ENCODE measurements at places on chromosomes 1 and 21.

DNA sequence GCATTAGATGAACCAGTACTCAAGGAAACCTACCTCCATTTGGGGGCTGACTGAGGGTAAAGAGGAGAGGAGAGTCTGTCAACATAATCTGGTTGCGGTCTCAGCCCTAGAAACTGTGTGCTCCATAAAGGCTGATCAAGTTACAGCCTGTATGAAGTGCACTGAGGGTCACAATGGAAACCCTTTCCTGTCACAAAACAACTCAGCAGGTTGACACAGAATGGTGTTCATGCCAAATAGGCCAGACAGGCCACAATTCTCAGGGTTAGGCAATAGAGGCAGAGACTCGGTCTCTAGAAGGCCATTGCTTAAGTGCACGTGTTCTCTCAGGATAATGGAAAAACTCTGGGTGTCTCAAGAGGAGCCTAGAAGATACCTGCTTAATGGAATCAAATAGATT is 4.1 kb upstream of the ANKRD35 start:
- no peak for DNase-seq

DNA sequence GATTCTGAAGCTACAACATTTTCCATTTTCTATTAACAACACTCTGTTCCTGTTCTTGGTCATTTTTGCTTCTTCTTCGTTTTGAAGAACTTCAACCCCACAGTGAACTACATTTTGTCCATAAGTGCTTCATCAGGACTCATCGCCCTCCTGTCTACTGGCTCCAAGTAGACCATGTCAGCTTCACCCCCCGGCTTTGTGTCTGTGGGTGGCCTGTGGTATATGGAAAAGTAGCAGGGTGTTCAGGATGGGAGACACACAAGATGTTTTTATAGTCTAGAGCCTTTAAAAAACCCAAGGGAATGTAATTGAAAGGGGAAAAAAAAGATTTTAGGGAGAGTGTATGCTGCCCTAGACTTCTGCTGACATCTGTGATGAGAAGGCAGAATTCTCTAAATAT is 46.1 kb downstream of the GIPC2 start:
- no peak for DNase-seq

DNA sequence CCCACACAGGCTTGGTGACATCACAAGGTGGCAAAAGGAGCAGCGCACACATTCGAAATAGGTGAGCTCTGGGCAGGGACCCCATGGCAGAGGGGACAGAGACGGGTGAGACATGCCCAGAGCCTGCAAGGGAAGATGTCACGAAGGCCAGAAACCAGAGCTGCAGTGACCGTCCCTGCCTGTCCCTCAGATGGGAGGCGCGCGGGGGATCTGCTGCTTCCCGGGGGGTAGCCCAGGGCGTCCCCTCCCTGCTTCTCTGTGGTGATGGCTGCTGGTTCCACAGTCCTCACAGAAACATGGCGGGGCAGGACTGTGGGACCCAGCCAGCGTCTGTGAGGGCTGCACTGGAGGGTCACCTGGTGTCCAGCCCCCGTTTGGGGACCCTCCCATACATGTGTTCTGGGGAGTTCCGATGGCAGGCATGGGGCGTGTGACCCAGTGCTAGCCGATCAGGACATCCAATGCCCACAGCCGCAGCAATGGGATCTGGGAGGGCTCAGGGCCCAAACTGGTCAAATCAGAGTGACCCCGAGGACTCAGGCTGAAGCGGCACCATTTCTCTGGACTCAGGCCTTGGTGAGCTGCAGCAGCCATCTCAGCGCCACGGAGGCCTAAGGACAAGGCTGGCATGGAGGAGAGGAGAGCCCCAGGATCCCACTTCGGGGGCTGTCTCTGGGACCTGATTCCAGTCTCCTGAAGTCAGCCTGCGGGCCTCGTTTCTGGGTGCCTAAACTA is 20.7 kb upstream of the SPSB1 start:
- no peak for DNase-seq

DNA sequence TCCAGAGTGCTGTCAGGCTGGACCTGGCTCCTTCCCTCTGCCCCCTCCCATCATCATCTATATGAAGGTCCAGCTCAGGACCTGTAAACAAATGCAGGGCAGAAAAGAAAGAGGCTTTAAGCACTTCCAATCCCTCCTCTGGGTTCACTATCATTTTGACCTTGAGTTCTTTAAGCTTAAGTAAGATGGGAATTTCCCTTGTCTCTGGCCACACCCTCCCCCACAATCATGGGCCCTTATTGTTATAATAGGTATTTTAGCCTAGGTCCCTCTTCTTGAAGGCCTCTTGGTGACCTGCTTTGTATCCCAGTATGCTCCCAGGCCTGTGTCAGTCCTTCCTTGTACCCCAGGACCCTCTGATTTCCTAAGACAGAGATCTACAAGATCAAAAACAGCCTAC is 45.1 kb upstream of the EPS15 start:
- DNase-seq, result no peak

- DNase-seq, result no peak
Measured at GRCh38 chr1:203440771-203441170, 34.8 kb upstream of the PRELP start.

GRCh38 chr21:34305605-34306604 is 57.9 kb upstream of the KCNE2 start:
- DNase-seq, result no peak

GRCh38 chr1:230807561-230808280 is 60.5 kb downstream of the CAPN9 start:
- no peak for DNase-seq

DNA sequence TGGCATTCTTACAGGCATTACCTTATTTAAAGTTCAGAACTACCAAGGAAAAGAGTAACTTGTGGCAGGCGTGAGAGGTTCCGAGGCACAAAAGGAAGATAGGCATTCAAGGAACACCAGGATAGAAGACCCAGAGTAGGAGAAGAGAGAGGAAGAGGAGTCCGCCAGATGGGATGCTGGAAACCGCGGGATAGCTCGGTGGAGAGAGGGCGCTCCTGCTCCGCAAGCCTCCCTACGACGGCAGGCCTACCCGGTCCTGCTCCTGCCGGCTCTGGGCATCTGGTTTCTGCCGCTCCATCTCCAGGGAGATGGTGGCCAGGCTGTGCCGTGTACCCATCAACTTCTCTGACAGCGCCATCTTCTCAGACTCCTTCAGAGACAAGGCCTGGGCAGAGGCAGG is 5.4 kb upstream of the NBPF1 start:
- DNase-seq, result no peak

DNA sequence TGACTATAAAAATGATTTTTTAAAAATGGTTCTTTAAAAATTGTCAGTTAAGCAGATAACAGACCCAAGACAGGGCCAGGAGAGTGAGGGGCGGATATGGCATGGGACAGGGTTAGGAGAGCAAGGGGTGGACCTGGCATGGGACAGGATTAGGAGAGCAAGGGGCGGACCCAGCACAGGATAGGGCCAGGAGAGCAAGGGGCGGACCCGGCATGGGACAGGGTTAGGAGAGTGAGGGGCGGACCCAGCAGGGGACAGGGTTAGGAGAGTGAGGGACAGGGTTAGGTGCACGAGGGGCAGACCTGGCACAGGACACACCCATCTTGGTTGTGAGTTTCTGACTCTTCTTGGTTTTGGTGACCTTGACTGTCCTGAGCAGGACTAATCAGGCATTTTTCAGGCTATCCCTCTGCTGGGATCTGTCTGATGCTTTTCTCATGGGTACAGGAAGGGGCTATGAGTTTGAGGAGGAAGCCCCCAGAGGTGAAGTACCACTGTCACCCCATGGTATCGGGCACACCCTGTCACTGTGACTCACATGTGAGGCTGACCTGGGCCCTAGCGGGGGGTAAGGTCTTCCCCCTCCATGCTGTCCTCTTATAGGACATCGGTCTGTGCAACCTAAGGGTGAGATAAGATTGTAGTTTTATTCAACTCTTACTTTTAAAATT is 159.0 kb upstream of the COL6A1 start:
- no peak for DNase-seq

DNA sequence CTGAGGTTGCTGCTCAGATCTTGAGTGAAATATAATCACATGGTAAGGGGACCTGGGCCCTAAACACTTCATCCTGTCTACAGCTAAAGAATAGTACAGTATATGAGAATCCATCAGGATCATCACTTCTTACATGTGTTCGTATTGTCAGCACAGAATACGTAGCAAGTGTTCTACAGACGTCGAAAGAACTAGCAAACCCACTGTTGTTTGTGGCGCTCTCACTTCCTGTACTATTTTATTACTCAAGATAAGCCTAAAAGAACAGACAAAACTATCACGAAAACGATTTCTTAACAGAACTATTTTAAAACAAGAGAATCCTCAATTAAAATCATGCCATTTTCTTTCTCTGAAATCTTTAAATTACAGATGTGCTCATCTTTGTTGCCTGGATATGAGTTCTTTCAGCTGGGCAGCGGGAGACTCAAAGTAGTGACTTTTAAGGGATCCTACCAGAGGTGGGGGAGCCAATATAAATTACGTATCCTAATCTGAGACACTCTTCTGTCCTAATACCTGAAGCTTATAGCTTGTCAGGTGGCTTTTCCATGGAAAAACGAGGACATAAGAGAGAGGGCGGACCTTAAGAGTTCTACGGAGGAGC is 724 bp downstream of the ST7L start:
- no peak for DNase-seq

GRCh38 chr1:3669421-3669821 is 17.1 kb downstream of the TP73 start:
- no peak for DNase-seq

DNA sequence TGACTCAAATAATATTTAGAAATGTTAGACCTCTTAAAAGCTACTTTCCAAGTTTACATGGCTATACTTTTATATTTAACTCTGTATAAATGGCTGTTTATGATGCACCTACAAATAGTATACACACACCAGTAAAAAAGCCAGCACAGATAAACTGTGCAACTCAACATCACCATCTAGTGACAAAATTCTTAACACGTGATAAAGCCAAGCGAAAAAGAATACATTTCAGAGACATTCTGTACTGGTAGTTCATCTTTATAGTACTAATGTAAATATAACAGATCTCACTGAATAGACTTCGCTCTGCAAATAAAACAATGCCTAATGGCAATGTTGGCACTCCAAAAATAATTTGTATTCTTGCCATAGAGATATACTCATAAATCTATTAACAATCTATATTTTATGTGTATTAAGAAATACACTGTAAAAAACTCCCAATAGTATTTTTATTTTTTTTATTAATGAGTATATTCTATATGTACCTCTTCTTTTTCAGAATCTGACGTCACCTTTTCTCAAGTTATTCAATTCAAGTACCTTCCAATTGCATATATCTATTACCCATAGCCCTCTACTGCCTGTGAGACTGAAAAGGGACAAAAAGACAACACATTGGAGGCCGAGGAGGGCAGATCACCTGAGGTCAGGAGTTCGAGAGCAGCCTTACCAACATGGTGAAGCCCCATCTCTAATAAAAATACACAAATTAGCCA is 100.2 kb downstream of the DPYD start:
- DNase-seq, result no peak

- no peak for DNase-seq
Measured at GRCh38 chr1:233082778-233083550, 132.6 kb downstream of the NTPCR start.

DNA sequence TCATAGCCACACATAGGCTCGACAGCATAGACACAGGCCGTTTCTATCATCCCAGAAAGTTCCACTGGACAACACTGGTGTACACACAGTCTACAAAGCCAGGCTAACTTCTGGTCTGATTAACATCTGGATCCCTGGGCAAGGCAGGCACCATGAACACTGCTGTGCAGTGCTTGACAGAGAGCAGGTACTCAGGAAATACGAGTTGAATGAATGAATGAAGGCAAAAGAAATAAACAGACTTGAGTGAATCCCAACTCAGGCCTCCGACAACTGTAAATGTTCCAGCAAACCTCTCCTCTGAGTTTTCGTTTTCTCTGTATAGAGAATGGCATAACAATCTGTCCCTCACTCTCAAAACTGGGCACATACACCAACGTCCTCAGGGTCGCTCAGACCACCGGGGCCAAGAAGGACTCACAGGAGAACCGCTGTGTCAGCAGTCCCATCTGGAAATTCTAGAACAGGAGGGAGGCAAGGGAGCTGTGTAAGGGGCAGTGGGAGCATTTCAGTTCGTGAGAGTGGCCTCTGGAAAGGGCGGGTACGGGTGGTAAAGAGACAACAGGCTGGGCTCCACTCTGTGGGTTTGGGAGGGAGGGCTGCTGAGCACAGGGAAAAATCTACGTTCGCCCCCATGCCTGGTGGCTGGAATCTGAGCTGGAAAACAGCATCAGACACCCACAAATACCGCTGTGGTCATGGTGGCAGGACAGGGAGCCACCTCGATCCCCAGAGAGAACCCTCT is 15.1 kb upstream of the ECE1 start:
- no peak for DNase-seq

GRCh38 chr1:23065385-23065784 is 46.1 kb downstream of the KDM1A start:
- no peak for DNase-seq

DNA sequence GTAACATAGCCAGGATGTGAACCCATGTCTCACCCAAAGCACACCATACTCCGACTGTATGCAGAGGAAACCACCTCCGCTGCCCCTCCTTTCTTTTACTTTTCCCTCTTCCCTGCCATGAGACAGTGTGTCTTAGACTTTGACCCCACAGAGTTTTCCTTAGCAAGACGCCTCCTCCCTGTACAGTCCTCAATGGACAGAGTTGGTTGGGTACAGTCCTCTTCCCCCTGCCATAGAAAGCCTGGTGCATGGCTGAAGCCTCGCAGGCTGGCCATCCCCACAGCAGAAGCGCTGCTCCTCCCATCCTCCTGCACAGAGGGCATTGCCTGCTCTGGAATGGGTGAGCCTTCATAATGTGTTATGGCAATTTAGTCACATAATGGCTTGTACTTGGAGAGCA is 127.9 kb downstream of the PLPP3 start:
- DNase-seq, result no peak

GRCh38 chr21:41834252-41834925 is 44.8 kb downstream of the PRDM15 start:
- DNase-seq, result no peak

GRCh38 chr1:24642481-24643362 is at the start of gene SRRM1:
Gene SRRM1 (plus strand): TSS chr1:24643302. CDS start chr1:24643327, 25 bp downstream.
- DNase-seq, result peak; percentile 51

DNA sequence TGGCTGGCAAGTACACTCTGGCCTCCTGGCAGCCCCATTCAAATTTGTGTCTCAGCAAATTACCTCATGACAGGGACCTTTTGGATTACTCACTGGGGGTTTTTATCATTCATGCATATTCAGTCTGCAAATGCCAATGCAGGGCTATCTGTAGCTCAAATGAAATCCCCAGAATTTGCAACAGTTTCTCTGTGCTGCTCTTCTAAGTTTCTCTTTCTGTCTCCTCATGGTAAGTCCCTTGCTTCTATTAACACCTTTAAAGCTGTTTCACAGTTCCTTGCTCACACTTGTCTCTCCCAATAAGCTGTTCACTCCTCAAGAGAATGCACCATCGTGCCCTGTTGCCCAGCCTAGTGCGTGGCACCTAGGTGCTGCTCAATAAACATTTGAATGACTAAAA is 3.3 kb upstream of the FAM78B start:
- no peak for DNase-seq

GRCh38 chr1:10704368-10704882 is 92.0 kb downstream of the CASZ1 start:
- no peak for DNase-seq

- no peak for DNase-seq
Measured at GRCh38 chr21:32351428-32351827, 41.4 kb downstream of the URB1 start.

GRCh38 chr1:115802416-115802815 is 33.9 kb upstream of the CASQ2 start:
- DNase-seq, result no peak

GRCh38 chr1:39635205-39635870 is 4.1 kb downstream of the HEYL start:
- DNase-seq, result peak; percentile 85

GRCh38 chr1:227541796-227542152 is 21.6 kb upstream of the ZNF678 start:
- no peak for DNase-seq

GRCh38 chr1:110076789-110077500 is 6.5 kb upstream of the ALX3 start:
- no peak for DNase-seq
